ENCODE measurements at places on chromosomes 1 and 21.

DNA sequence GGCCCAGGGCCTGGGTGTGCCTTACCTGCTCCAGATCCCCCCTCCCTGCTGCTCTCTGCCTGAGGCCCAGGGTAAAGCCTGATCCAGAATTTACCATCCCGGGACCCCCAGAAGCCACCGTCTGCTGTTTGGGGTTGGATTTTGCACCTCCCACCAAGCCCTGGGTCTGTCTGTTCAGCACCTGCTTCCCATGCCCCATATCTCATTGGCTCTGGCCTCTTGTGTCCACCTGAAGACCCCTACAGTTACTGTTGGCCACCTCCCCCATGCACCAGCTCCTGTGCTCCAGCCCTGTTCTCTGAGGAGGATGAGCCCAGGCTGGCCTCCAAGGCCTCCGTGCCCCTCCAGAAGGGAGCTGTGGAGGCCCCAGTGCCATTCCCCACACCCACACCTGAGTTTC, 113.9 kb downstream of the GRIK3 start:
- no peak for DNase-seq

DNA sequence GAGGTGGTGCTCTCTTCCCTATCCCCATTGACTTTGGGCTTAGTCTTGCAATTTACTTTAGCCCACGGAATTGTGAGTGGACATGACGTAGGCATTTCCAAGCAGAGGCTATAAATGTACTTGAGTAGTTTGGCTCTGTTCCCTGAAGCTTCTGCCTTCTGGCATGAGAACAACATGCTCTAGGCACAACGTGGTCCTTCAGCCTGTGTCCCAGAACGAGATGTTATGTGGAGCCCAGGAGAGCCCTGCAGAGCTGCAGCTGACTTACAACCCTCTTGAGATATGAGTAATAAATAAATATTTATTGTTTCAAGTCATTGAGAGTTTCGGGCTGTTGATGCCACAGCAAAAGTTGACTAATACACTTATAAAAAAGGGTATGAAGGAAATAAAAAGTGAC, 105.2 kb upstream of the HMGB4 start:
- no peak for DNase-seq

GRCh38 chr1:198686069-198686728, 47.4 kb downstream of the PTPRC start:
- DNase-seq, result no peak

- no peak for DNase-seq
Observed at GRCh38 chr1:200213921-200214320, 186.4 kb downstream of the NR5A2 start.

- DNase-seq, result no peak
Observed at GRCh38 chr1:160807738-160808137, 11.8 kb downstream of the LY9 start.

DNA sequence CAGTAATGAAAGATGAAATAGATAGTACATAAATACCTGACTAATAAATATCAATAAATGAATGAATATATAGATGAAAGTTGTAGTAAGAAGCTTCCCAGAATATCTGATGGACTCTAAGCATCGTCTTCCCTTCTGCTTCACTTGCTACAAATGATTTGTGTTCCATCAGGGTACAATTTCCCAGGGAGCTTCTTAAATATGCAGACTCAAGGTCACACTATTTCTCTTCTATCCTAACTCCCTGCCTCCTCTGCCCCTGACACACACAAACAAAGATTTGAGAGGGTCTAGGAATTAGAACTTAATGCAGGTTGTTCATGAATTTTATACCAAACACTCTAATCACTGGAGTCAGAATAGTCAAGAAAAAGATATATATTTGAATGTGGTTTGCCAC, 415.9 kb upstream of the TMPRSS15 start:
- no peak for DNase-seq

GRCh38 chr1:18649693-18650370, 19.2 kb downstream of the PAX7 start:
- DNase-seq, result no peak

GRCh38 chr1:156599811-156600210, 1.5 kb downstream of the GPATCH4 start:
- no peak for DNase-seq

- DNase-seq, result no peak
Observed at GRCh38 chr1:68103884-68104554, 53.6 kb upstream of the DIRAS3 start.

GRCh38 chr1:240385985-240386978, 225.7 kb downstream of the GREM2 start:
- DNase-seq, result no peak

DNA sequence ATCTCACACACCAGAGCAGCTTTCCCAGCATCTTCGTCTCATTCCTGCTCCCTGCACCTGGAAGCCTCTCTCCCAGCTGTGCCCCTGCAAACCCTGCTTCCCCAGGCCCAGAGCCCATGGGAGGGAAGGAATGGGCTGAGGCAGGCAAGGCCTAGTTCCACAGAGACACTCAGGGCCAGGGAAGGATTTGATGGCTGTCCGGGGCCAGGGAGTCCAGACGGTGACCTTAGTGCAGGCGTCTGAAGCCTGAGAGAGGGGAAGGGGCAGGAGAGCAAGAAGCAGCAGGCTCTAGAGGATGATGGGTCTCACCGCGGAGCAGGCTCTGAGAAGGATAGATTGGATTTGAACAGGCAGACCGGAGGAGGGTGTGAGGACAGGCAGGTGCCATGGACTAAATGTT, 22.2 kb upstream of the TNNI1 start:
- DNase-seq, result no peak

DNA sequence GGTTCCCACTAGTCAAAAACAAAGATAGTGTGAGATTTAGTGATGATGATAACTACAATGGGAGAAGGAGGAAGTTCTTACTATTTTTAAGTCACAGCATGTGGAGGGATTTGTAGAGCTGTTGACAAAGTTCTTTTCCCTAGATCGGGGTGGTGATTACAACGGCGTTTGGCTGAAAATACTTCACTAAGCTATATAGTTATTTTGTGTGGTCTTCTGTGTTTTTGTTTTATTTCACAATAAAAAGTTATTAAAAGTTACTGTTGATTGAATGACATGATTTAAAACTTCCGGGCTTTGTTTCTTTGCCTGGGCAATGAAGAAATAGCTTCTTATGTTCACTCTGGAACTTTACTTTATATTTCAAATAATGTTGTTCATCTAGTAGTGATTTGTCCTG, 47.3 kb upstream of the SSX2IP start:
- DNase-seq, result no peak

- DNase-seq, result no peak
Observed at GRCh38 chr1:113146242-113147072, 73.5 kb downstream of the LRIG2 start.

GRCh38 chr1:101884621-101885020, 112.1 kb downstream of the OLFM3 start:
- DNase-seq, result no peak

- DNase-seq, result no peak
Observed at GRCh38 chr1:165988817-165989216, 161.4 kb downstream of the UCK2 start.

- DNase-seq, result no peak
Observed at GRCh38 chr1:199223936-199224335, 585.1 kb downstream of the PTPRC start.

DNA sequence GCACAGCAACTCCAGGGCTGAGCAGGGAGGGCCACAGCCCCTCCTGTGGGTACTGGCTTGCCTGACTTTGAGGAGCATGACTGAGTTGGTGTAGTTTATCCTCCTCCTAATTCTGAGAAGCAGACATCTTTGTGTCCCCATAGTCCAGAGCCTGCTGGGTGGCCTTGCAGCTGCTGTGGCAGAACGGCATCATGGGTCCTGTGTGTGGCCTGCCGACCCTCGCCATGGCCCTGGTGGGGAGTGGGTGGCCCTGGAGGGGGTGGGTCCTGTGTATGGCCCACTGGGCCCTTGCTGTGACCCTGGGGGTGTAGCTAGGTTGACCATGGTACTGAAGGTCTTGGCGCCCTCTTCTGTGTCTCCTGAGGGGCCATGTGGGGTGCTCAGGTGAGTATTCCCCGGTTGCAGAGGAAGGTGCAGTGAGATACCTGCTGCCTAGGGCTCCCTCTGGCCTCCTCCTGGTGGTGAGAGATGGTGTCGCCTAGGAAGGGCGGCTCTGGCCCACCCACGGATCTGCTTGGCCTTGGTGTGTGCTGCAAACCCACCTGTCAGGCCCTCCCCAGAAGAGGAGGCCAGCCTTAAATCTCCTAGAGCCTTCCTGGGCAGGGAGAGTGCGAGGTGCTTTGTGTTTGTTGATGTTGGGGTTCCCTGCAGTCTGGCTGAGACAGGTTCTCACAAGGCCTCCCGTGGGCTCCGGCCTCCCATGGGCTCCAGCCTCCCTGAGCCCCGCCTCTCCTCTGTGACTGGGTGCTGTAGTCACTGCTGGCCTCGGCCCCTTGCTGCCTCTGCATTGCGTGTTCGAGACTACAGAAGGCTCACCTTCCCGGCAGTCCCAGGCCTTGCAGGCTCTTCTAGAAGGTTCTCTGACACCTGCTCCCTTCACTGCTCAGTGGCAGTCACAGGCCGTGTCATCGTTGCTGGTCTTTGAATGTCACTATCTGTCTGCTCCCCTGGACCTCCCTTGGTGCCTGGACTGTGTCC, 7.8 kb downstream of the SNAP47 start:
- no peak for DNase-seq

GRCh38 chr1:27005648-27006496, 6.8 kb downstream of the TENT5B start:
- no peak for DNase-seq

DNA sequence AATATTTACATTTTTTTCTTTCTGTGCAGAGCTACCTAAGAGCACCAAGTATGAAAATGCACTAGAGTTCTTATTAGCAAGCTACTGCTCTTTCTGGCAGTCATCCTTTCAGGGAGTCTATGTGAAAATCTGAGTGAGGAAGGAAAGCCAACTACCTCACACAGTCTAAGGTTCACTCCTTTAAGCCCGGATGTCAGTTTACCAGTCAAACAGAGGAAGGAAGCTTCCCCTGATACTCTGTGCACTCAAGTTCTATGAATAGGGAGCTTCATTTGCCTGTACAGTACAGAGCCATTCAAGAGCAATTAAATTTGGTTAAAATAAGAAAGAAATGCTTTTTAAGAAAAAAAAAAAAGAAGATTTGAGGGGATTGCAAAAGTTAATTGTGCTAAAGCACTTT, 6.9 kb downstream of the COL11A1 start:
- DNase-seq, result no peak

- no peak for DNase-seq
Observed at GRCh38 chr1:21829294-21829693, 17.2 kb downstream of the LDLRAD2 start.

DNA sequence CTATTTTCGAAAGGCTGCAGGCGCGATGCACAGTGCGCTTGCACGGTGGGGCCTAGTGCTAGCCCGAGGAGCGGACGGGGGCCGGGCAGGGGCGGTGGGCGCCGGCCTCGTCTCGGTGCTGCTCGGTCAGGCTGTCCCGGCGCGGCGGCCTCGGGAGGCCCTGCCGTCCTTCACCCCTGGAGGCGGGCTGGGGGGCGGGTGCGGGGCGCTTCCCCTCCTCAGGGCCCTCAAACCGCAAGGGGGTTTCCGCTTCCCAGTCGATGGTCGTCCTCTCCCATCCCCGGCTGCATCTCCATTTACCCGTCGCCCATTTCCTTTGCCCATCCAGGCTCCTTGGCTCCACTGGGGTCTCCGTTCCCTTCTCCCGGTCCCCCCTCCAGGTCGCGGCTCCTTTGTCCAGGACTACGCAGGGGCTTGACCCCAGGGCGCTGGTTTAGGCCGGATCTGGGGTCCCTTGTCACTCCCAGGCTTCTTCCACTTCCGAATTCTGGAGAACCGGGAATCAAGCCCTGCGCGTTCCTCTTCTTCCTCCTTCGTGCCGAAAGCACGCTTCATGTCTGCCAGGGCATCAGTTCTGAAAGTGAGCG, 196.3 kb upstream of the LMO4 start:
- DNase-seq, result no peak

DNA sequence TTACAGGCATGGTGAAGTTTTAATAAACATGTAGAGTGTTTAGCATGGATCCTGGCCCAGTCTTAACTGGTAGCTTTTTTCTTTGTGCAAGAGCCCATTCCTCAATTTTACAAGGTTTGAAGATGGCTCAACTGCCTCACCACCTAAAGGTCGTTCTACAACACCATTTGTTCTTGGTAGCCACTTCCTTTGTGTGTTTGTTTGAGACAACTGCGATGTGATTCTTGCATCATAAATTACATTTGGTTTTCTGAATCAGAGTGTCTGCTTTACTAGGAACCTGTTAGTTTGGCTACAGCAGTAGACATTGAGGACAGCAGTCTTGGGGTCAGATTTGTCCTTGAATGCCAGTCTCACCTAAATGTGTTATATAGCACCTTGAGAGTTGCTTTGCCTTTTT, 3.3 kb downstream of the PLEKHM2 start:
- DNase-seq, result no peak

GRCh38 chr1:10451287-10451686, 1.5 kb downstream of the CORT start:
- DNase-seq, result no peak

DNA sequence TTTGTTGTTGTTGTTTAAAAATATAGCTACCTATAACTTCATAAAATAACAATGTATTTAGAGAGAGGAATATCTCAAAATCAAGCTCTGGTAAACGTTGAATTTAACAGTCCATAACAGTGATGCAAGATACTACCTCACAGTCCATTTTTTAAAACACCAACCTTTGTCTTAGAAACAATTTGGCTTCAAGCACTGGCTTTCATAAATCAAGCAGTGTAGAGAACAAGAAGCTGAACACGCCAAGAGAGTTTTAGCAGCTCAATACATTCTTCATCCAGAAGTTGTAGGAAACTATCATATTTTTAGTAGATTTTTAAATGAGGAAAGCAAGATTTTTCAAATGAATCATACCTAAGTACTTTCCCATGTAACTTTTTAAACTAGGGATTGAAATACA, 334.3 kb upstream of the ADAMTS5 start:
- no peak for DNase-seq

GRCh38 chr1:76377247-76377646, 302.7 kb downstream of the ST6GALNAC3 start:
- DNase-seq, result no peak

DNA sequence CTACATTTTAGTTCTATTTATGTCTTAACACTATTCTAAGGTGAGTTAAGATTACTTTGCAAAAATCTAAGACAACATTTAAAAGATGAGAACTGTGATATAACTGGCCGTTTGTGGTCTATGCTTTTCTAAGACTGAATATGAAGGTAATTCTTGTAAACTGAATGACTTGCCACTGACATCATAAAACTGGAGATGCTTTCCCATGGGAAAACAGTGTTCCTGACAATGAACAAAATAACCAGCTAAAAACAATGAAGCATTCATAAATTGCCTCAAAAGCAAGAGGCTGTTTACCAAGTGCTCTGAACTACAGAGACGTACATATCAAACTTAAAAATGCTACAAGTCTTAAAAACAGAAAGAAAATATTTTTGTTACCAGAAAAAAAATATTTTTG, 54.7 kb downstream of the APP start:
- no peak for DNase-seq

- DNase-seq, result no peak
Observed at GRCh38 chr1:48526008-48526710, 54.2 kb upstream of the SPATA6 start.

Data from stimulated activated CD4-positive, alpha-beta T cell treated with anti-CD3 and anti-CD28 coated beads, Interleukin-12 subunit alpha, Interleukin-12 subunit beta, amount 100 ng/mL, for 24 hours (primary cell).